ENCODE measurements at places on chromosomes 6 and 20.

- DNase-seq, result no peak
Measured at GRCh38 chr6:6176127-6176526, 144.3 kb downstream of the F13A1 start.

DNA sequence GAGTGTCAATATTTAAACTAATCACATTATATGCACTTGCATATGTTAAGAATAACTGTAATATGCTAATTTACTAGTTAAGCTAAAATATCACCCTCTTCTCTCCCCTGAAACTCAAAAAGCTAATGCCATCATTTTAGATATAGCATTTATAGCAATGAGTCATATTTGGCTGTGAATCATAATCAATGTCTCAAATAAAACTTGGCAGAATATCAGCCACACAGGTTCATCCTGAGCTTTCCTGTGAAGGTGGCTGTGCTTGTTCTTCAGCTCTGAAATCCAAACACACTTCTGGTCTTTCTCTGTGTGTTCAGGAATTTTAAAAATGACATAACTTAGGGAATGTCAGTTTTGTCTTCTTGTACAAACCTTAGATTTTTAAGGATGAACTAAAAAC, 12.8 kb upstream of the PNRC1 start:
- DNase-seq, result no peak

DNA sequence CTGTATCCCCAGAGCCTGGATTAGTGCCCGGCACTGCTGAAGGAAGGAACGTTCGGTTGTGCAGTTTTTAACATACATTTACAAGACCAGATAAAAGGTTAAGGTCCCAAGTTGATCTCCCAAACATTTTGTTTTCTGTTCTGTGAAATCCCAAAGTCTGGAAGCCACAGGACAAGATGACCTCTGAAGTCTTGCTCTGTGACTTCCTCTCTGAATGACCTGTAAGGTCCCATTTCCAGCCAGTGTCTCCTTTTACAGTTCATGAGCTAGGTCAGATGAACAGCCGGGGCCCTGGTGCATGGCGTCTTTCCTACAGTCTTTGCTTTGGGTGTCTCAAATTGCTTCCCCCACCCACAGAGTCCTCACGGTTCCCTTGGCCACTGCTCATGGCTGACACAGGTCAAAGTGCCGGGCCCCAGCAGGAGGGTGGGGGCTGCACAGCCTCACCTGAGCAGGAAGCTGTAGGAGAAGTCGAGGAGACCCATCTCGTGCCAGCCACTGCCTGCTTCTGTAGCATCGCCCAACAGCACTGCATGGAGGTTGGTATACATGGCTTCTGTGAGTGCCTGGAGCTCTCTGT, 24.0 kb downstream of the PTGIS start:
- no peak for DNase-seq

DNA sequence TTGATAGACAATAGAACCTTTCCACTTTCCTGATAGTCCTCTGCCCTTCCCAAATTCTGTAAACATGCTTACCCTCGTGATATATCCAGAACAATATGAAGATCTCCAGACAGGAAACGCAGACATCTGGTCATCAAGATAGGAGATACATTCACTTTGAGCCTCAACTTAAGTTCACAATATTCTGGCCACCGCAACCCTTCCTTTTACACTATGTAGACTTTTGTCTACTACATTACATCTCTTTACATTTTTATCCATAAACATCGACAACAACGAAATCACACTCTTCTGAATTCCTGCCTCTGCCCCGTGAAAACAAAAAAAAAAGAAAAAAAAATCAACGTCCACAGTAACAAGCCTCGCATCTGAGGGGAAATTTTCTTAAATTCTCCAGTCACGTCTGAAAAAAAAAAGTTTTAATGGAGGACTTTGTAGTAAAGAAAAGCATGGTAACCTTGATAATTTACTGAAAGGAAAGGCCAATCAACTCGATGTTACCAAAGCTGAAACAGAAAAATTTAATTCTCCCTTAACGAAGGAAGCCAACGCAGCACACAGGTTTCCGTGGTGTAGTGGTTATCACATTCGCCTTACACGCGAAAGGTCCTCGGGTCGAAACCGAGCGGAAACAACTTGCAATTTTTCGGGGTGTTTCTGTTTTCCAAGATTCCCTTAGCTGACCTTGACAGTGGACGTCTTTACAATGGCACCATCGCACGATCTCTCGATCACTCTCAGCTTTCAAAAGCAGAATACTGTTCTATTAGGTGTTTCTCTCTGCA, 21.8 kb downstream of the POM121L2 start:
- DNase-seq, result no peak

- DNase-seq, result no peak
Measured at GRCh38 chr6:87837444-87837843, 135.4 kb upstream of the AKIRIN2 start.

GRCh38 chr6:31725502-31726350, 2.6 kb downstream of the MPIG6B start:
- no peak for DNase-seq

- no peak for DNase-seq
Measured at GRCh38 chr6:134061440-134061839, 9.0 kb upstream of the SLC2A12 start.

DNA sequence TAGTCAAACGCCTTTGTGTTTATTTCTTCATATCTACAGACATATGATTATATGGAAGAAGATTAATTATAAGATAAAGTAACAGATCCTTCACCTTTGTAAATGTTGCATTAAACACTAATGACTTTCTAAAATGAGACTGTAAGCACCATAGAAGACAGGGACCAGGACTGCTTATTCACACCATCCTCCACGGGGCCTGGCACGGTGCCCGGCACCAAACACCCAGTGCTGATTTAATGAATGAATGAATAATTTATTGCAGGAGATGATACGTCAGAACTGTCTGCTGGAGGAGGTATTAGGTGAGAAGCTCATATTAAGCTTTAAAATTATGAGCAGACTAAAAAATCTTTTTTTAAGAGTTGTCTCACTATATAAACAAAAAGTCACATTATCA, 88.3 kb downstream of the SLX4IP start:
- DNase-seq, result no peak

GRCh38 chr6:169035385-169036240, 218.0 kb downstream of the THBS2 start:
- DNase-seq, result peak; percentile 80

- DNase-seq, result peak; percentile 18
Measured at GRCh38 chr6:99521633-99522151, 6.5 kb upstream of the USP45 start.

- no peak for DNase-seq
Measured at GRCh38 chr20:58877050-58877975, 24.8 kb downstream of the GNAS start.

DNA sequence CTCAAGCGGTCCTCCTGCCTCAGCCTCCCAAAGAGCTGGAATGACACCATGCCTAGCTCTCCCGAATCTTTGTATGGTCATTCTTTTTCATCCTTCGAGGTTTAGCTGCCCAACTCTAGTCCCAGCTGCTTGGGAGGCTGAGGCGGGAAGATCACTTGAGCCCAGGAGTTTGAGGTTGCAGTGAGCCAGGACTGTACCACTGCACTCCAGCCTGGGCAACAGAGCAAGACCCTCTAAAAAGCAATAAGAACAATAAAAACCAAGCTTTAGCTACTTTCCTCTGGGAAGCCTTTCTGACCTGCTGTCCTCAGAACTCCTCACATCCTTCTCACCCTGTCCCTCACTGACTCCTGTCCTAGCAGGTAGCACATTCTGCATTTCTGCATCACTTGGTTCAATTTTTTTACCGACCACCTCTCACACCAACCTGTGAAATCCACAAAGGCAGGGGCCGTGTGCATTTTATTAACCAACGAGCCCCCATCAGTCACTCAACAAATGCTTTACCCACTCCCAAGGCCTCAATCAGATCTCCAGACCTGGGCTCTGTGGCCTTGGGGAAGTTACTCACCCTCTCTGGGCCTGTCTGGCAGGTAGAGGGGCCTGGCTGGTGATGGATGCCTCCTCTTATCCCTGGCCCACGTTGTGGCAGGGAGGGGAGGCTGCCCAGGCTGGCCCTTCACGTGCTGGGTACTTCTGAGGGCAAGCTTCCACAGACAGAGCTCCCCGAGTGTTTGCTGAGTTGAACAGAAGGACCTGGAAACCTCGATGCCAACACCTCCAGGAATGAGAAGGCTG, 14.7 kb upstream of the SRC start:
- no peak for DNase-seq

GRCh38 chr20:36591281-36591680, 14.3 kb upstream of the RAB5IF start:
- no peak for DNase-seq

GRCh38 chr6:168709390-168709789, 268.4 kb downstream of the SMOC2 start:
- DNase-seq, result no peak

- no peak for DNase-seq
Measured at GRCh38 chr6:25487012-25487411, 165.0 kb upstream of the SCGN start.

GRCh38 chr6:156731396-156731795, 45.8 kb upstream of the ARID1B start:
- DNase-seq, result peak; percentile 14

DNA sequence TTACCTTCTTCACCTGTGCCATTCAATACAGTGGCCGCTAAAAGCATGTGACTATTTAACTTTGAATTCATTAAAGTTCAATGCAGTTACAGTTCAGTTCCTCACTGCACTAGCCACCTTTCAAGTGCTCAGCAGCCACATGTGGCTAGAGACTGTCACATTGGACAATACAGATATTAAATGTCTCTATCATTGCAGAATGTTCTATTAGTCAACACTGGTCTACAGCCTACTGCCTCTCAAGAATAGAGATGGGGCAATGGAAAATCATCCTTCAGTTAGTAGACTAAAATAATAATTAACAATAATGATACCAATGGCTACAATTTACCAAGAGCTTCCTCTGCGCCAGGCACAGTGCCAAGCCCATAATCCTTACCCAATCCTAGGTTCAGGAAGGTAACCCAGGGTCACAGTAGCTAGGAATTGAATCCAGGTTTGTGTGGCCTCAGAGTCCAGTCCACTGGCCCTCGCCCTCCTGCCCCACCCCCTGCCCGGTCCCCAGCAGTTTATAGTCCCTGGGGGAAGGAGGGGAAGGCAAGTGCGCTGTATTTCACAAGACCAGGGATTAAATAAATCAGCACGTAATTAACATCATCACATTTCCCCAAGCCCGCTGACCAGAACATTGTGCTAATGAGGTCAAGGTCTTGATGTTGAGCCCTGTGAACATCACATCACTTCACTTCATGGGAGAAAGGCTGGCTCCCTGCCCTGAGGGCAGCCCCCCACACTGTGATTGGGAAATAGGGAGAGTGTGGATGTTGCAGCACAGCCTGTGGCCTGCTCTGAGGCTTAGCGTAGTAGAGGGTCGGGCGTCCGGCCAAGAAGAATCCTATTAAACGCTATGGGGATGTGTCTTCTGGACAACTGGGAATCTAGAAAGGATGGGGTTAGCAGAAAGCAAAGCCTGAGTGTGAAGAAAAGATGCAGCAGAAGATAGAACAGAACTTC, 147.2 kb downstream of the VEGFA start:
- peak; percentile 88 for DNase-seq

- no peak for DNase-seq
Measured at GRCh38 chr20:3452690-3453089, 18.1 kb upstream of the ATRN start.

DNA sequence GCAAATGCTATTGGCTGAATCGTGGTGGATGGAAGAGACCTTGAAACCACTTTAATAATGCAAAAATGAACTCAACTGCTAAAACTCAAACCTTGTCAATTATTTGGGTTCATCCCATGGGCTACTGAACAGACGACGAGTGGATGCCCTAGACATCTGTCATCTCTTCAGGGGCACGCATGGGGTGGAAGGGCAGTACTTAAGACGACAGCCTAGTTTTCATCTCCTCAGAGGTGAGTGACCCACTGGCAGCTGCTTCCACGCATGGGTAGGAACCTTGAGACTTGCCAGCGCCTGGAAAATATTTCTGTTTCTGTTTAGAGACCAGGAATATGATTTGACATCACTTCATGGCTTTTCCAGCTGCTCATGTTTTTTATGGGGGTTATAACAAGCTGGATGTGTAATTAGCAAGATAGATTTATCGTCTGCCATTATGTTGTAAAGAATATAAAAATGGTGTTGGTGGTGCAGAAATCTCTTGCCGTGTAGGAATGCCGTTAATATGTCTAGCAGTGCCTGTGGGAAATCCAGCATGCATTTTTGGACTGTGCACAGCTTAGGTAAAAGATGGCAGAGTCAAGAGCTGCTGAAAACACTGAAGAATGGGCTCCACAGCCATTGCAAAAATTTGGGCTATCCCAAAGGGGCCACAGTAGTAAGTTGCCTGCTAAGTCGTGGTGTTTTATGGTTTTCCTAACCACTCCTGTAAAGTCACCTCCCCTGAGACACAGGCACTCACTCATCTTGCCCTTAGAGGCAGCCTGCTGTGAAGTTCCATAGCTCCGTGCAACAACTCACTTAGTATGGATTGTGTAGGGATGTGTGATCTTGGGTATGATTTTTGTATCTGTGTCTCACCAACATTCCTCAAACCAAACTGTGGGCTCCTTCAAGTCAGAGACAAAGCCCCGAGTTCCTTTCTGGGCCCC, 203.3 kb downstream of the EYA2 start:
- DNase-seq, result no peak

GRCh38 chr20:56708991-56709390, 79.9 kb downstream of the TFAP2C start:
- DNase-seq, result no peak

- DNase-seq, result no peak
Measured at GRCh38 chr6:170181338-170181690, 109.6 kb downstream of the DLL1 start.

GRCh38 chr6:131685266-131685780, 15.9 kb downstream of the OR2A4 start:
- no peak for DNase-seq

DNA sequence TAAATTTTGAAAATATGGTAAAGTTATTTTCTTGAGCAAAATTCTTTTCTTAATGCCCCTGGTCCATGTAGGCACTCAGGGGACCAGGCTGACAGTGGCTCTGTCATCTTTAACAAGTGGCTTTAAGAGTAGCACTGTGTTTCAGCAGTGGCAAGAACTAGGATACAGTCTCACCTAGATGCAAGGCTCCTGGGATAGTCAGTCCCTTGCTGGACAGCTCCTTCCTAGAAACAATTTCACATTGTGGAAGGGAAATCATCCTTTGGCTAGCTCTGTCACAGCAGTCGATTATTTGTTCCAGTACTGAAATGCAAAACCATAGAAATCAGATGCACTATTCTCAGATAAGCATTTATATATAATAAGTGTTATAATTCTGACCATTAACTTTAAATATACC, 175.4 kb upstream of the KCNQ5 start:
- no peak for DNase-seq

- DNase-seq, result no peak
Measured at GRCh38 chr20:61531553-61532345, 279.7 kb downstream of the CDH4 start.

GRCh38 chr6:1686117-1687098, 76.7 kb downstream of the FOXC1 start:
- DNase-seq, result peak; percentile 98

Data from AG09309 (cell line).